Right renal cortex interstitium (tissue), 3 donors: ENCODE measurements at places on chromosomes 13 and 19. TPM values are rescaled to one million over a fixed set of nuclear protein-coding genes. Genes with fewer than 3 reads are reported as not detected.

RPL13A gene
- polyA plus RNA-seq, result 2,089 TPM

CEACAM1 gene
- 8.8 TPM for polyA plus RNA-seq

ZNF599 gene
- 13.5 TPM for polyA plus RNA-seq

DNA sequence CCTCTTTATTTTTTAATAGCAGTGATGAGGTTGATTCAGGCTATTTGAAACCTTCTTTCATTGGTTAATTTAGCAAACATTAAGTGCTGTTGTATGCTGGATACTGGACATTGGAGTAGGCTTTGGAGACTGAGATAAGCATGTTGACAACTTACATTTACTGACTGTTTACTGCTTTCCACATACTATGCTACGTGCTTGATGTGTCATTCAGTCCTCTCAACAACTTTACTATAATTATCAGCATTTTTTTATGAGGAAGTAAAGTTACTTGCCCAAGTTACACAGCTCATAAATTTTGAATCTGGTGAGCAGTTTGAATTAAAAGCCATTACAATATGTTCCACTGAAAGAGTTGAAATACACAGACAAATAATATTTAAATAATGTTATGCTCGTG lies 83.8 kb downstream of the GJA3 start:
- no peak for DNase-seq

DNA sequence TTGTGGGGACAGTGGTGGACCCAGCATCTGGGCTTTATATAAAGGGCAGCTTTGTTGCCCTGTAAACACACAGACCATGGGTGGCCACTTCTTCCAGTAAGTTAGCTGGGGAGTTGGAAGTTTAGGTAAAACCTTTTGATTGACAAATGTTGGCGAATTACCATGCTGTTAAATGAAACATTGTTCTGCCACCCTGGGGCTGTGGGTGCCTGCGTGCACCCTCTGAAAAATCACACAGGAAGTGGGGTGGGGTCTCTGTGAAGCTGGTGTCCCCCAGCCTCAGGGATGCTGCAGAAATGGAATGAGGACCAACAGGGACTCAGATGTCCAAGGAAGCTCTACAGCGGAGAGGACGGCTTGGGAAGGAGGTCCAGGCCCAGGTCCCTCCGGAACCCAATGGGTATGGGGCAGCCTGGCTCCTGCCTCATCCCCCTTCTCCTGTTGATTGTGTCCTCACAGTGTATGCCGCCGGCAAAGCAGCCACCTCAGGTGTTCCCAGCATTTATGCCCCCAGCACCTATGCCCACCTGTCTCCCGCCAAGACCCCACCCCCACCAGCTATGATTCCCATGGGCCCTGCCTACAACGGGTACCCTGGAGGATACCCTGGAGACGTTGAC lies 2.8 kb upstream of the USF2 start:
- DNase-seq, result no peak
